ENCODE measurements at places on chromosomes 6 and 20. TPM values are rescaled to one million over a fixed set of nuclear protein-coding genes. Genes with fewer than 3 reads are reported as not detected.
A peak's percentile ranks its signal among the peaks of the same experiment; 100 is the strongest.

The OR2H1 gene
- not detected for total RNA-seq

The POM121L2 gene
- total RNA-seq = not detected

The PSORS1C1 gene
- total RNA-seq = not detected

The ANGPT4 gene
- not detected for total RNA-seq

The ZNF334 gene
- total RNA-seq = 0.26 TPM

The CLPSL2 gene
- not detected for total RNA-seq

The GFRAL gene
- total RNA-seq = not detected

The SLC9A8 gene
- total RNA-seq = 34.2 TPM

The SRSF12 gene
- not detected for total RNA-seq

The PRDM13 gene
- not detected for total RNA-seq

The RAB5IF gene
- total RNA-seq = 59.9 TPM

The RAET1L gene
- total RNA-seq = not detected

The LAMA5 gene
- 0.68 TPM for total RNA-seq

The CYP39A1 gene
- total RNA-seq = not detected

The XKR7 gene
- total RNA-seq = not detected

The CST11 gene
- not detected for total RNA-seq

DNA sequence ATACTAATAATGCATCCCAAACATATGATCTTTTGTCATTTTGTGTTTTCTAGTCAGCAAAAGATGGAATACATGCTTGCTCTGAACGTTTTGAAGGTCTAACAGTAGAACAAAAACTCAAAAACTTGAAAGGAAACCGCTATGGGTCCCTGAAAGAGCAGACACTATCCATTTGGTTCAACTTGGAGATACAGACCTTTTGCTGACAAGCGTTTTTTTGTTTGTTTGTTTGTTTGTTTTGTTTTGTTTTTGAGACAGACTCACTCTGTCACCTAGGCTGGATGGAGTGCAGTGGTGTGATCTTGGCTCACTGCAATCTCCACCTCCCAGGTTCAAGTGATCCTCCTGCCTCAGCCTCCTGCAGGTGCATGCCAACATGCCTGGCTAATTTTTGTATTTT, 644.3 kb upstream of the PTCHD4 start:
- no peak overlapping the region for H3K27ac ChIP-seq
- H3K27me3 ChIP-seq = no peaks in the 10 kb centered on the region
- H3K36me3 ChIP-seq = no peaks in the 10 kb centered on the region

GRCh38 chr6:167448378-167448777, 123.5 kb downstream of the TTLL2 start:
- H3K36me3 ChIP-seq = no peaks in the 10 kb centered on the region
- H3K4me1 ChIP-seq = no peaks in the 10 kb centered on the region
- no peak overlapping the region for H3K4me3 ChIP-seq
- DNase-seq = no peak
- no peak overlapping the region for H3K27ac ChIP-seq

- no peak for DNase-seq
- H3K4me1 ChIP-seq = no peaks in the 10 kb centered on the region
- no peak overlapping the region for H3K27ac ChIP-seq
- H3K27me3 ChIP-seq = peaks cover 2% of the 10 kb centered on the region
- no peaks in the 10 kb centered on the region for H3K36me3 ChIP-seq
- H3K4me3 ChIP-seq = no peak overlapping the region
These were observed 182.5 kb downstream of the FNDC1 start for GRCh38 chr6:159351707-159352106.

DNA sequence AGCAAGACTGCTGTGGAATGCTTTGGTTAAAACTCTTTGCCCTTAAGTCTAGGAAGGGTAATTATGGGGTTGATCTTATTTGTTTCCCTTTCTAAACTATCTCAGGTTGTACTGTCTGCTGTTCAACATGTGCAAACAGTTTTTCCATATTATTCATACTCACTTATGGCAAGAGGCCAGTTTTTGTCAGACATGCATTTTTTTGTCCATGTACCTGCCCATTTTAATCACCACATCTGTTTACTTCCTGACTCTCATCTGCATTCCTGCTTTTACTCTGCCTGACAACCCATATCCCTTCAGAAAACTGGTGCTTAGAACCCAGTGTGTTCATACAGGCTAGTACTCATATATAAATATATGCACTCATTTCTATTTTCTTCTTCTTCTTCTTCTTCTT, 80.3 kb downstream of the LPA start:
- H3K27me3 ChIP-seq = peaks cover 3% of the 10 kb centered on the region
- DNase-seq = no peak
- no peak overlapping the region for H3K27ac ChIP-seq
- H3K36me3 ChIP-seq = no peaks in the 10 kb centered on the region
- no peaks in the 10 kb centered on the region for H3K4me1 ChIP-seq
- H3K4me3 ChIP-seq = no peak overlapping the region

DNA sequence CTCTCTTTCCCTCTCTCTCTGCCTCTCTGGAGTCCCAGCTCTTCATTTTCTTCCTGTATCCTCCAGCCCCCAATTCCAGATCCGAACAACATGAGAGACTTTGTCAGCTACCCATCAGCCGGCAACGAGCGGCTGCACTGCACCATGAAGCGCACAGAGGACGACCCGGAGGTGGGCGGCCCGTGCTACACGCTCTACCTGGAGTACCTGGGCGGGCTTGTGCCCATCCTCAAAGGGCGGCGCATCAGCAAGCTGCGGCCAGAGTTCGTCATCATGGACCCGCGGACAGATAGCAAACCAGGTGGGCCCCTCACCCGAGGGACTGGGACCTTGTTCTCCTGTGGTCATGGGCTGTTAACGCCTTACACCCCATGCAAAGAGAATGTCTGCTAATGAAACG, 78.9 kb upstream of the TMEM181 start:
- no peak overlapping the region for H3K27ac ChIP-seq
- H3K36me3 ChIP-seq = peaks cover 43% of the 10 kb centered on the region
- H3K4me1 ChIP-seq = no peaks in the 10 kb centered on the region
- no peaks in the 10 kb centered on the region for H3K27me3 ChIP-seq
- no peak overlapping the region for H3K4me3 ChIP-seq
- no peak for DNase-seq

DNA sequence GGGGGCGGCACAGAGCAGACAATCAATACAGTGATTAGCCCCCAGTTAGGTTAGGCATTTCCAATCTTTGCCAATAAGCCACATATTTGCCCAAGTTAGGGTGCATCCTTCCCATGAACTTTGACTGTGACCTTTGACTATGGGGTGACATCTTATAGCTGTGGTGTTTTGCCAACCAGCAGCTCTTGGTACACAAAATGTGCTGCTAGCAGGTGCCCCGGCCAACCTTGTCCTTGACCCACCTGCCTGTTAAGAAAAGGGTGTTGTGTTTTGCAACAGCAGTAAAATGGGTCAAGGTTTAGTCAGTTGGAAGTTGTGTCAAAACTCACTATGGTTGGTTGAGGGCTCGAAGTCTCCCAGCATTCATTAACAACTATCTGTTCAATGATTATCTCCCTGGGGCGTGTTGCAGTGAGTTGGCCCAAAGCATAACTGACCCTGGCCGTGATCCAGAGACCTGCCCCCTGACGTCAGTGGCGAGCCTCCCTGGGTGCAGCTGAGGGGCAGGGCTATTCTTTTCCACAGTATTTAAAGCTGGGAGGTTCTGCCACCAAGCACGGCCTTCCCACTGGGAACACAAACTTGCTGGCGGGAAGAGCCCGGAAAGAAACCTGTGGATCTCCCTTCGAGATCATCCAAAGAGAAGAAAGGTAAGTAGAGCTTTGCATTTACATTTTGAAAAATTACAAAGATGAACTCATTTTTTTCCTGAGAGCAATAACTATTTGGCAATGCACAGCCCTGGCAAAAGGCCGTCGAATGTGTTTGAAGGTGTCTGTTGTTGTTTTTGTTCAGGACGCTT, at the start of gene PCK1:
Gene PCK1, plus strand, starts transcription at position 557 of the 802 bp plus-strand sequence. CDS start 302 bp downstream, outside the sequence.
- no peaks in the 10 kb centered on the region for H3K27me3 ChIP-seq
- H3K4me1 ChIP-seq = no peaks in the 10 kb centered on the region
- H3K27ac ChIP-seq = no peak within 1 kb of the TSS
- no peak for DNase-seq
- H3K36me3 ChIP-seq = no peaks in the 10 kb centered on the region
- H3K4me3 ChIP-seq = no peak within 1 kb of the TSS

- no peak overlapping the region for H3K4me3 ChIP-seq
- peaks cover 12% of the 10 kb centered on the region for H3K4me1 ChIP-seq
- no peaks in the 10 kb centered on the region for H3K27me3 ChIP-seq
- DNase-seq = peak; percentile 72
- H3K27ac ChIP-seq = no peak overlapping the region
These were observed 11.7 kb upstream of the FAM83C start for GRCh38 chr20:35303735-35304491.

- no peaks in the 10 kb centered on the region for H3K27me3 ChIP-seq
- peaks cover 2% of the 10 kb centered on the region for H3K4me1 ChIP-seq
- no peak overlapping the region for H3K27ac ChIP-seq
- no peaks in the 10 kb centered on the region for H3K36me3 ChIP-seq
- no peak for DNase-seq
- no peak overlapping the region for H3K4me3 ChIP-seq
These were observed 5.7 kb downstream of the QKI start for GRCh38 chr6:163420289-163420614.

DNA sequence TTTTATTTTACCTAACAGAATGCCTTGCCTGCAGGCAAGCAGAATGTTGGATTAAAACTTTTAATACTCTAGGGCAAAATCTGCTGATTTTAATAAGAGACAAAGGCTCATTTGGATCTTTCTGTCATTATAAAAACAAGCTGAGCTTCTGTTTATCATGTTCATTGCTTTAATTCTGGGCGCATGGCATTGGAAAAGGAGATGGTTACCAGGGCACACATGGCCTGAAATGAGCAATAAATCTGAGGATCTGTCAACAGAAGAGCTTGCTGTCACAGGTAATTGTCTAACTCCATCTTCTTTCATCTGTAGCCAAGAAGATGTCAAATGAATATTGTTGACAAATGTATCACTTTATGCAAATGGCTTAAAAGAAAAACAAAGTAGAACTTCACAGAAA, 439.6 kb downstream of the DOK5 start:
- no peak overlapping the region for H3K4me3 ChIP-seq
- H3K27ac ChIP-seq = no peak overlapping the region
- H3K4me1 ChIP-seq = no peaks in the 10 kb centered on the region
- no peaks in the 10 kb centered on the region for H3K27me3 ChIP-seq
- no peaks in the 10 kb centered on the region for H3K36me3 ChIP-seq

GRCh38 chr6:19812512-19813119, 24.6 kb upstream of the ID4 start:
- no peak for DNase-seq
- H3K4me3 ChIP-seq = no peak overlapping the region
- no peaks in the 10 kb centered on the region for H3K4me1 ChIP-seq
- no peaks in the 10 kb centered on the region for H3K36me3 ChIP-seq
- H3K27ac ChIP-seq = no peak overlapping the region

- no peak overlapping the region for H3K4me3 ChIP-seq
- no peaks in the 10 kb centered on the region for H3K36me3 ChIP-seq
- peaks cover 7% of the 10 kb centered on the region for H3K4me1 ChIP-seq
- no peaks in the 10 kb centered on the region for H3K27me3 ChIP-seq
- no peak overlapping the region for H3K27ac ChIP-seq
- DNase-seq = no peak
These were observed 22.6 kb downstream of the NUP153 start for GRCh38 chr6:17684134-17684533.

- no peaks in the 10 kb centered on the region for H3K27me3 ChIP-seq
- no peaks in the 10 kb centered on the region for H3K36me3 ChIP-seq
- no peak overlapping the region for H3K4me3 ChIP-seq
- H3K27ac ChIP-seq = no peak overlapping the region
These were observed 1285.5 kb upstream of the GJE1 start for GRCh38 chr6:140847262-140847645.

- H3K27ac ChIP-seq = no peak overlapping the region
- H3K27me3 ChIP-seq = peaks cover 17% of the 10 kb centered on the region
- H3K36me3 ChIP-seq = no peaks in the 10 kb centered on the region
- DNase-seq = no peak
- H3K4me1 ChIP-seq = peaks cover 3% of the 10 kb centered on the region
These were observed 55.7 kb downstream of the PPP1R14C start for GRCh38 chr6:150198532-150198931.

DNA sequence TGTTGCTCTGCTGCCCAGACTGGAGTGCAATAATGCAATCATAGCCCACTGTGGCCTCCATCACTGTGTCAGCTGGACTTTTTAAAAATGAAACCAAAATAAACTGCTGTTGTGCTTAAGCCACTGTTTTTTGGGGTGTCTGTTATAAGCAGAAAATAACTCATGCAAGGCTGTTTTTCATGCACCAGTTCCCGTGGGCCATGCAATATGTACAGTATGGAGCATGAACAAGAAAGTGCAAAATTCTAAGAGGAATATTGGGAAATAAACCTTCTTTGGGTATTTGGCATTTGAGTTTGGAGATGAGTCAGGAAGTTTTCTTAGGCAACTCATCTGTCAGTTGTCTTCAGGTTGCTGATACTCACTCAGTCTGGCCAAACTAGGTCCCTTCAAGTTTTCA, 14.9 kb upstream of the ZFAND3 start:
- H3K27ac ChIP-seq = no peak overlapping the region
- no peak for DNase-seq
- H3K4me3 ChIP-seq = no peak overlapping the region
- no peaks in the 10 kb centered on the region for H3K36me3 ChIP-seq
- H3K27me3 ChIP-seq = peaks cover 11% of the 10 kb centered on the region

DNA sequence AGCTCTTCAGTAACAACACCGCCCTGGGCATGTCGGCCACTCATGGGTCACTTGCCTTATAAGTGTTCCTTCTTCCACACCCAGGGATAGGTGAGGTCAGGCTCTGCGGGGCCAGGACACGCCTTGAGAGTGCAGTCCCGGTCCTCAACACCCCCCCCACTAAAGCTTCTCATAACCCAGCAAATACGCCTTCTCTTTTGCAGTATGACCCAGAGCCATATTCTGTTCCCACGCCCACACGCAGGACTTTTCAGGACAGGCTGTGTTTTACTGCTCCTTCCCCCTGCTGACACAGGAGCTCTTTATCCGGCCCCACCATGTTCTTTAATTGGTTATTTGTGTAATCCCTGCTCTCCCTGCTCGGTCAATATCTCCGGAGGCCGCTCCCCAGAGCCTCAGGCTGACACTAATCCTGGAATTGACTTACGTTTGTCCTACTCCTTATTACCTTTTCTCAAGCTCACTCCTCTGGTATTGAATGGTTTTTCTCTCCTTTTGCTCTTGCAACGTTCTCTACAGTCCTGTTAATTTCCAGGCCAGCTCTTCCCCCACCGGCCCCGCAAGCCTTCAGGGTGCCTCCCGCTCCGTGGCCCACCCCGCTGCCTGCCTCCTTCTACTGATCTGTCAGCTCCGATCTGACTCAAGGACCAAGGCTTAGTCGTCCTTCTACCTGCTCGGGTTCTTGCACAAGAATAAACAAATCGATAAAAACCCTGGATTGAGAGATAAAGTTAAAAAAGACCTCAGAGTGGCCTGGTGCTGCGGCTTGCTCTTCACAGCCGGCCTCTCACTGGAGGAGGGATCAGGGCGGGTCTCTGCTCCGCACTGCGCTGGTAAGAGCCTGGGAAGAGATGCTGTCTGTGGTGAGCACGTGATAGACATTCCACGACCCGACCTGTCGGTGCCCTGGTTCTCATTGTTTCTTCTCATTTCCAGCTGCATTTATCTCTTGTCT, 357.5 kb downstream of the ZFAND3 start:
- DNase-seq = no peak
- H3K27ac ChIP-seq = no peak overlapping the region
- H3K4me1 ChIP-seq = no peaks in the 10 kb centered on the region
- no peak overlapping the region for H3K4me3 ChIP-seq

GRCh38 chr6:102670735-102671134, 1277.2 kb downstream of the GRIK2 start:
- no peak for DNase-seq
- no peak overlapping the region for H3K27ac ChIP-seq
- H3K4me1 ChIP-seq = no peaks in the 10 kb centered on the region
- no peak overlapping the region for H3K4me3 ChIP-seq
- H3K36me3 ChIP-seq = no peaks in the 10 kb centered on the region
- H3K27me3 ChIP-seq = no peaks in the 10 kb centered on the region
